Motor neuron (in vitro differentiated cells): ENCODE measurements at places on chromosomes 16 and 17.

- ATAC-seq: no peak
Observed at GRCh38 chr16:19518388-19518787, 3.5 kb downstream of the GDE1 start.

DNA sequence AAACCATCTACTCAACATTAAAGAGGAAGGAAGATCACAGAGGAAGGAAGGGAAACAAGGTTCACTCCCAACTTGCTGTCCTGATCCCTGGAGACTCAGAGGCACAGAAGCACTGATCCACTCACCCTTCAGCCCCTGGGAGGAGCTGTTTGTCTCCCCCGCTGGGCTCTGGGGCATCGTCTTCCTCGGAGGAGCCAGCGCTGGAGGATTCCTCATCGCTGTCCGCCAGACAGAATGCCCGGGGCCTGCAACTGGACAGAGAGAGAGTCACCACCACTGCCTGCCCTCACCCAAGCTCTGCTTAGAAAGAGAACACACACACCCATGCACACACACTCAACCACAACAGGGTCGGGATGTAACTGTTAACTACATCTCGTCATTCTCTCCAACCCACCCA lies 24.8 kb upstream of the ERN1 start:
- ATAC-seq: no peak

DNA sequence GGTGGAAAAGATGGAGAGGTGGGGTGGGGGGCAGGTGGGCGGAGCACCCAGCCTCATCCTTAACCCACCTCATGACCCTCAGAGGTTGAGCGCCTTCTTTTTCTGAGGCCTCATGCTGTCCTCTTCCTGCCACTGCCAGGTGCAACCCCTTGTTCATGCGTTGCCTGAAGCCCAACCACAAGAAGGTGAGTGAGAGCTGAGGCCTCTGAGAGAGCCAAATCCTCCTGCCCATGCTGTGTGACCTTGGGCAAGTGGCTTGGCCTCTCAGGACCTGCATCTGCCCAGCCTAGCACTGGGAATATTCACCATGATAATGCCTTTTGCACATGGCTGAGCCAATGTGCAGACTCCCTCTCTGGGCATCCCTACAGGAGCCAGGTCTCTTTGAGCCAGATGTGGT lies 32.1 kb downstream of the MYO15A start:
- no peak for ATAC-seq

DNA sequence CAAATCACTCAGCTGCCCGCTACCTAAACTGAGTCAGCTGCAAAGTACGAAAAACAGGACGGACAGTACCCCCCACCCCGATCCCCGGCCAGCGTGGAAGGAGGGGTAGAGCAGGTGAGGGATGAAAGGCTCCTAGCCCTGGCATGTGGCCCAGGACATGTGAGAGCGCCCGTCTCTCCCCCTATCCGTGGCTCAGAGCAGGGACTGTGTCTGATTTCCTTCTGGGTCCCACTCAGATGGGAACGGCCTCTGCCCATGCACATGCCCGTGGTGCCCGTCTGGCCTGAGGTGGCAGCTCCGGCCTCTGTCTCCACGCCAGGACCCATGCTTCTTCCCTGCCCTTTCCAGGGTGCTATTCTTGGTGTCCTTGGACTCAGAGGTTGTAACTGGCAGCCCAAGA lies 30.2 kb upstream of the RASD1 start:
- no peak for ATAC-seq

- ATAC-seq: no peak
Observed at GRCh38 chr17:65417406-65418221, 143.8 kb downstream of the AXIN2 start.

DNA sequence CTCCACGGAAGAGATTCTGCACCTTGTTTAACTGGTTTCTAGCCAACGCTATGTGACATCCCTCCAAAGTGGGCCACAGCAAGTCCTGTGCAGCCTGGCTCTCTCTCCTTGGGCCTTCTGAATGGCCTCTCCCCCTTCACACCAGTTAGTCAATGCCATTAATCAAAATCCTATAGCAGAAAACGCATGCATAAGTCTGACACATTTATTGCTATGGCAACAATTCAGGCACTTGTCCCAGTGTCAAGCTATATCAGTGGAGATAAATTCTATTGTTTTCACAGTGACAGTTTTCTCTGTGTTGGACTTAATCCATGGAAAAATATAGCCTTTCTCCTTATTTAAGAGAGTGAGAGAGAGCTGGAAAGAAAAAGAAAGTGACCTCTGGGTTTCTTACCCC lies 87.2 kb upstream of the TOX3 start:
- ATAC-seq: peak; percentile 90

DNA sequence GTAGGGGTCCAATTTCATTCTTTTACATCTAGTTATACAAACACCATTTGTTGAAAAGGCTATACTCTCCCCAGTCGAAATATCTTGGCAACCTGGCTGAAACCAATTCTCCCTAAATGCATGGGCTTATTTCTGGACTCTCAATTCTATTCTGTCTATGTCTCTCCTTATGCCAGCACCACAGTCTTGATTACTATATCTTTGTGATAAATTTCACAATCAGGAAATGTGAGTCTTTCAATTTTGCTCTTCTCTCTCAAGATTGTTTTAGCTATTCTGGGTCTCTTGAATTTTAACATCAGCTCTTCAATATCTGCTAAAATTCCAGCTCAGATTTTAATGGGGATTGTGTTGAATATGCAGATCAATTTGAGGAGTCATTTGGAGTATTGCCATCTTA lies 5.9 kb upstream of the TRIM25 start:
- ATAC-seq: no peak

- peak; percentile 54 for ATAC-seq
Observed at GRCh38 chr16:30956601-30957455, 726 bp upstream of the SETD1A start.

- ATAC-seq: peak; percentile 28
Observed at GRCh38 chr16:49924078-49924477, 68.2 kb upstream of the ZNF423 start.

DNA sequence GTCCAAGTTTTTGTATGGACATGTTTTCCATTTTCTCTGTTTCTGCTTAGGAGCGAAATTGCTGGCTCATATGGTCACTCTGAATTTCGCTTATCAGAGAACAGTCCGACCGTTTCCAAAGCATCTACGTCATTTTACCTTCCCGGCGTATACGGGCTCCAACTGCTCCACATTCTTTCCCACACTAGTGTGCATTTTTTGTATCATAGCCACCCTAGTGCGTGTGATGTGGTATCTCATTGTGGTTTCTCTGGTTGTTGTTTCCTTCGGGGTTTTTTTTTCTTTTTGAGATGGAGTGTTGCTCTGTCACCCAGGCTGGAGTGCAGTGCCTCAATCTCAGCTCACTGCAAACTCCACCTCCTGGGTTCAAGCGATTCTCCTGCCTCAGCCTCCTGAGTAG lies 31.0 kb upstream of the BHLHA9 start:
- no peak for ATAC-seq
